ENCODE measurements at places on chromosomes 5 and 9.

GRCh38 chr5:55172937-55173686 is at the start of gene CDC20B:
CDC20B (minus strand) TSS chr5:55173177; CDS start chr5:55173000, 177 bp downstream.
- peak; percentile 41 for DNase-seq

GRCh38 chr9:113640418-113640817 is 176.9 kb downstream of the RGS3 start:
- DNase-seq = no peak

DNA sequence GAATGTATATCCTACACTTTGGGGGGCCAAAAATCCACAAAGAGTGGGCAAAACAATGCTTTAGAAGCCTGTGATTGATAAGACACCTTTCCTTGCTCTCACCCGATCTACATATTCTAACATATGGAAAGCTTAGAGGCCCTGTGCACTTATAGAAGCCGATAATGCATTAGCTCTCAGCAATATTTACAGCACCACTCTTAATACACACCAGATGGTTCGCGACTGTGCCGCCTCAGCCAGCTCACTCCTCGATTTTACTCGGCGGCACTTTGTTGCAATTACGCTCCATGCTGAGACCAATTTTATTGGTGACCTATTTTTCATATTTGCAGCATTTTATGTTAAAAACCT is 18.8 kb downstream of the NR2F1 start:
- DNase-seq = no peak

- DNase-seq = no peak
Measured at GRCh38 chr9:37438359-37438758, 15.9 kb downstream of the GRHPR start.

GRCh38 chr9:26502311-26502710 is 390.3 kb downstream of the CAAP1 start:
- no peak for DNase-seq

GRCh38 chr5:110536120-110537115 is 190.1 kb downstream of the TMEM232 start:
- DNase-seq = no peak

GRCh38 chr9:112380825-112381221 is 915 bp downstream of the HSDL2 start:
- DNase-seq = no peak

GRCh38 chr5:138469540-138470321 is 4.5 kb downstream of the EGR1 start:
- no peak for DNase-seq

DNA sequence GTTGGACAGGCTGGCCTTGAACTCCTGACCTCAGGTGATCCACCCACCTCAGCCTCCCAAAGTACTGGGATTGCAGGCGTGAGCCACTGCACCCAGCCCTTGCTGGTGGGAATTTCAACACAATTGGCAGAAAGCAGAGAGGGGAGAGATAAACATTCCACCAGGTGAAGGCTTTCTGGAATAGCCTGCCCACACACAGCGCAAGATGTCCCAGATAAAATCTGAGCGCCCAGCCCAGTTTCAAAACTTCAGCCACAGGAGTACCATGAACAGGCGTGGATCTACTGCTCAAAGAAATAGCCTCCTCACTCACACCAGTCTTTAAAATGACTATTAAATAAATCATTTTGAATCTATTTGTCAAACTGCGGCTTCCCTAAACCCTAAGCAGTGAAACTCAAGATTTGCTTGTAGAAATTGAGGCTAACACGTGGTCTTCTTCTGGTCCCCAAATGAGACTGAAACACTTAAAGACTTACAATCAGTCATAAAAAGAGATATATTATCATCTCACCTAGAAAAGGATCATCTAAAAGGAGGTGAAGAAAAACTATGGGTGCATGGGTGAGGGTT is 34.7 kb downstream of the CAPSL start:
- DNase-seq = no peak

DNA sequence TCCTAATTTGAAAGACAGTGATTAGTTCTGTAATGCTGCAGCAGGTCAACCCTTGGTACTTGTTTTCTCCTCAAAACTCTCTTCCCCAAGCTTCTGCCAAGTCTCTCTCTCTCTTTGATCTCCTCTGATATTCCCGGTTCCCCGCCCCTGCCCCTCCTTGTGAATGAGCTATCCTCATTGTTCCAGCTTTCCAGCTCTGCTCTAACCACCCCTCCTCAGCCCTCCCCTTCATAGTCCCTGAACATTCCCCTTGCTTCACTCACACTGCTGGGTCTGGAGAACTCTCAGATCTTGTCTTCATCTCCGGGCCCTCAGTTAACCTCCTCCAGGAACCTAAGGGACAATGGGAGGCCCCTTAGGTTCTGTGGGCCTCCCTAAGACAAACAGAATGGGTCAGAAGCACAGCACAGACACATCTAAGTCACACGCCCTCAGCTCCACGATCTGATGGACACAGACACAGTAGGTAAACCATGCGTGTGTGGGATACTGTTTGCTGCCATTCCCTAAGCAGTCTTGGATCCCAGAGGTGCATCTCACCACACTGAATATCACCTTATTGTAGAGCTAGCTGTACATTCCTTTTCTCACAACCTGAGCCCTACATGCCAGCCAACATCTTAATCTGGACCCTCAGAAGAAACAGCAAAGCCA is 17.4 kb upstream of the LARP1 start:
- DNase-seq = no peak

- no peak for DNase-seq
Measured at GRCh38 chr9:90832261-90832660, 30.6 kb downstream of the SYK start.

- no peak for DNase-seq
Measured at GRCh38 chr5:163682234-163682633, 176.8 kb downstream of the MAT2B start.

- DNase-seq = no peak
Measured at GRCh38 chr9:128055344-128056040, 11.6 kb downstream of the NAIF1 start.

Data from Jurkat, Clone E6-1 (cell line).